ENCODE measurements at places on chromosomes 1 and 21.

GRCh38 chr1:19165501-19165900, 44.6 kb downstream of the UBR4 start:
- DNase-seq: no peak

DNA sequence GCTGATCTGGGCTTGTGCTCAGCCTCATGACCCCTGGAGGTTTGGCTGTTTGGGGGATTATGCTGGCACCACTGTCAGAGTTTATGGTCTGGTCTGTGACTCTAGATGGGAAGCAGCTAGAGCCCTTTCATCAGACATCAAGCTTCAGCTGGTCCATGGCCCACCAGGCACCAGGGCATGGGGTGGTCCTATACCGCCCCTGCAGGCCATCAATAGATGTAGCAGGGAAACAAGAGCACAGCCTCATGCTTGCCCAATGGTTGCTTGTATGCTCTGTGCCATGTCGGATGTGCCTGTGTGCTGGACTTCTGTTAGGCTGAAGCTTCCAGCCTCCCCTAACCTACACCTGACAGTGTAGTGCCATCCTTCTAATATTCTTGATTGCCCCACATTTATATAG, 71.1 kb upstream of the CD34 start:
- DNase-seq: no peak

DNA sequence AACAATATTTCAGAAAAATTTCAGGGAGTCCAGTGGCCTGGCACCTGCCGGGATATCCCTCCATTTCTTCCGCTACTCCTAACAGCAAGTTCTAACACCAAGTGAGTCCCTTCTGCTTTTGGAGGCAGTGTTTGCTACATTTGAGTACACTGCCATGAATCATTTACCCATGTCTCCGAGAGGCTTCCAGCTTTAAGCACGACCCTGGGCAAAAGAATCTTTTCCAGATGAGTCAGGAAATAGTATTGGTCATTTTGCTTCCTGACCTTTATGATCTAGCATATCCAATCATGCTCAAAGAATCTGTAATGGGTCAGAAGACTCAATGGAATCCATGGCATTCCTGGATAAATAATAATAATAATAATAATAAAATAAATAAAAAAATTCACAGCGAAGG, 60.7 kb upstream of the FMN2 start:
- peak; percentile 92 for DNase-seq

DNA sequence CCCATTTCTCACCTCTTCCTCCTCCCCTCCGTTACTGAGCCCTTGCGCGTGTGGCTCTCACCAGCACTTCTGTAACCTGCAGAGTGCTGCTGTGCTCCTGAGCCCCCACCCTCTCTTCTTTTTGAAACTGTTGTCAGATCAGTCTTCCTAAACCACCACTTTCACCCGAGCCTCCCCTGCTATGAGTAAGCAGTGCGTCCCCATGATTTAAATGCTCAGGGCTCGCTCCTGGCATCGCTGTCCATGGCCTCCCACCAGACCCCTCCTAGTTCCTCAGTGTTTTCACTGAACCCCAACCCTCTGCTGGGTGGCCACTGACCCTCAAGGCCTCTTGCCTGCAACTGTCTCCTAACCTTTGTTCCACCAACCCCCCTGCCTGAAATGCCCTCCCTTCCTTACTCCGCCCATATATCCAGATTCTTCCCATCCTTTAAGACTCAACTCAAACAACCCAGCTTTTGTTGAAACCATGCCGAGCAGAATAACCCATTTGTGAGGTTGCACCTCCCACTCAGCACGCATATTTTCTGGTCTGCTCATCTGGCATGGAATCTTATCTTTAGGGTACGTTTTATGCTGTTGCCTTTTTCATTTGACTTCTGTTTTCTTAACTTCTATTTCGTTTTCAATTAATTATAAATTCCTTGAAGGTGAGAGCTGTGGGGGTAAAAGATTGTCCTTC, 64.5 kb upstream of the FAM3B start:
- DNase-seq: peak; percentile 2

- DNase-seq: no peak
Observed at GRCh38 chr1:2936559-2937515, 84.4 kb upstream of the ACTRT2 start.

DNA sequence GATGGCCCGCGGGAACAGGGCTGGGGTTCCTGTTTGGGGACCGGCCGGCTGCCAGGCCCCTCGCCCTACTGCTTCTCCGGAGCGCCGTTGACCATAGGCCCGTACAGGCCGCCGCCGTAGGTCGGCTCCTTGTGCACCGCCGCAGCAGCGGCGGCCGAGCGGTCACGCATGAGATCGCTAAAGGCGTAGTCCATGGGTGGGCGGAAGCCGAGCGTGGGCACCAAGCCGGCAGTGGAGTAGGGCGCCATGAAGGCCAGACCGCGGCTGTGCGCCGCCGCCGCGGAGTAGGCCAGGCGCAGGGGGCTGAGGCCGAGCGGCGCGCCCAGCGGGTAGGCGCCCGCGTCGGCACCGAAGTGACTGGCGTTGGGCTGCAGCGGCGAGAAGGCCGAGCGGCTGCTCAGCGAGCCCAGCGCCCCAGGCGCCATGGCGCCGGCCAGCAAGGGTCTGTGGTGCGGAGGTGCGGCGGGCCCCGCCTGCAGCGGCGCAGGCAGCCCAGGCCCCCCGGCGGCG, 4.6 kb downstream of the DMRTA2 start:
- no peak for DNase-seq

GRCh38 chr1:184624051-184624450, 130.6 kb downstream of the EDEM3 start:
- no peak for DNase-seq

GRCh38 chr1:110235834-110236682, 25.9 kb downstream of the KCNC4 start:
- DNase-seq: peak; percentile 83

DNA sequence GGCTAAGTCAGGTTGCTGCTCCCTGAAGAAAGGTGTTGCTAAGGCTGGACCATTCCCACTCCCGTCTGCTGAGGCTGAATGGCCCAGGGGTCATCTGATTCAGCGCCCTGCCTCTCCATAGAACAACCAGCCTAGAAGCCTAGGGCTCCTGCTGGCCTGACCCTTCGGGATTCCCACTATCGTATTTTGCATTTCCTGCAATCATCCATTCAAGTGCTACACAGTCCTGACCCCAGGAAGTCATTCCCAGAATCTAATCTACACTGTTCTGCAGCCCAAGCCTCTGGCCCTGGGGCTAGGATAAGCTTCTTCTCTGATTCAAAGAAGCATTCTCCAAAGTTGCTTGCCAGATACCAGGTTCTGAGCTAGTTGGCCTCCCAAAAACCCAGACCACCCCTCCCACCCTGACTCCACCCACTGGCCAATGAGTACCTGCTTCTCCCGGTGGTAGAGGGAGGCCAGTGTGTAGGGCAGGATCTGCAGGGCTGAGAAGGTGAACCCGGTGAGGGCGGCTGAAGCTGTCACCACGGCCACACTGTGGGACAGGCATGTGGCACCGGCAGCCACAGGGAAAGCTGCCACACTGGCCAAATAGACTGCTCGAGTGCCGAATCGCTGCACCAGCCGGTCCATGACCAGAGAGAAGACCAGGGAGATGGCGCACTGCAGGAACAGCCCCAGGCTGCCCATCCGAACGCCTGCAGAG, 18.7 kb downstream of the SLC45A3 start:
- no peak for DNase-seq

GRCh38 chr1:8241417-8242014, 76.4 kb upstream of the SLC45A1 start:
- no peak for DNase-seq

- no peak for DNase-seq
Observed at GRCh38 chr1:72526926-72527325, 244.6 kb upstream of the NEGR1 start.

- no peak for DNase-seq
Observed at GRCh38 chr1:119336848-119337247, 31.7 kb upstream of the HAO2 start.

DNA sequence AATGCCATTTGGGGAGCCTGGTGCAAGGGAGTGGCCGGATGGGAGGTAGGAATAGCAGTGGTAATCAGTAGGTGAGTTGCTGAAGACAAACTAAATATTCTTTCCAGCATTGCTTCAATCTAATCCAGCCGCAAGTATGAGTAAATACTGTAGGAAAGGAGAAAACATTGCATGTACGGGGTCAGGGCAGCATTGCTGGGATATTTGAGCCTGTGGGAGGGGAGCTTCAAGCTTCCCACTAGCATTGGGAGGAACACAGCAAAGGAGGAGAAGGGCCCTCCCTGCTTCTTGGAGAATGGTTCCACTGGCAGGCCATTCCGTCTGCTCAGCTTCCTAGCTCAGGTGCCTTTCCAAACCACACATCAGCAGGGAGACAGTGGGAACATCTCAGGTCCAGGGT, 15.2 kb downstream of the CAPN2 start:
- DNase-seq: no peak

DNA sequence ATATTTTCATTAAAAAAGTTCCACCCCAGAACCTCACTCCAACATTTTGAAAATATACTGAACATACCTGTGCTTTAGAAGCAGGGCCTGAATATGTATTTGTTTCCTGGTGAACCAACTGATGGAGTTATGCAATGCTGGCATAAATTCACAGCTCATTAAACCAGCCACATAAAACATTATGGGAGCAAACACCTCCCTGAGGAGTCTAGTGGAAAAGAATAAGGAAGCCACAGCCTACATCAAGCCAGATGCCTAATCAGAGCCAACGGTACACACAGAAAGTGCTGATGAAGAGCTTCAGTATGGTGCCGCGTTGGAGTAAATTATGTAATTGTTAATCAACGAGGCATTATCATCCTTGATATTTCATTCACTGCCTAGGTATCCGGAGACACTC, 199.5 kb downstream of the AJAP1 start:
- no peak for DNase-seq

DNA sequence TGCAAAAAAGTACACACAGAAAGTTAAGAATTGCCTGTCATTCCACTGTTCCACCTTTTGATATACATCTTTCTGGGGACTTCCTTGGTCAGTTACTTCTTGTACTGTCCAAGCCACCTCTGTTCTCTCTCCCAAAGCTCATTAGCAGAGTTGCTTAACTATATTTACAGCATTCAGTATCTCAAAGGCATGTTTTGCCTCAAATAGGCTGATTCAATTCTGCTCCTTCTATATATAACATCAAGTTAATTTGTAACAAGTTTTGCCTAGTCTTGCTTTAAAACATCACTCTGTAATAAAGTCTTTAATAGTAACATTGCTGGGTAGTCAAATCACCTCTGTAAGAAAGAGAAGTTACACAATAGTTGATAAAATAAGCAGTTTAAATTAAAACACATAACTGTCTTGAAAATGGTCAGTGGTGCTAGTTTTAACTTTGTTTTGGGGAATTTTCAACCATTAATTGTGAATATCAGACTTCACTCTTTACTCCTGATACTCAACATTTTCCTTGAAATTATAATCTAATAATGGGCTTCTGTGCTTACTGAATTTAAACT, 35.7 kb downstream of the EDARADD start:
- no peak for DNase-seq

- no peak for DNase-seq
Observed at GRCh38 chr1:76065270-76065669, 9.3 kb upstream of the ST6GALNAC3 start.

DNA sequence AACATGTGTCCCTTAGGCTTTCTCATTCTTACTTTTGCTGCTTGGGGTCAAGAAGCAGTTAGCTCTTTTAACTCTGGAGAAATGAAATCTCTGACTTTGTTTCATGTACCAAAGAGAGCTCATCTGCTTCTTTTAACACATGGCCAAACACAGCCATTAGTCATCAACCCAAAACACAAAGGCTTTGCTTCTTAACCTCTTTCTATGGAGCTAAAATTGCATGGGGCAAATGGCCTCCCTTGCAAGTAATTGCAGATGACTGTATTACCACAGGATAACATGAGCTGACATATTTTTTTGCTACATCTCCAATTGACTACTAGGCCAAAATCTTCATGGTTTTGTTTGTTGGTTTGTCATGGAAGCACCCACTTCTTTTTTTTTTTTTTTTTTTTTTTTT, 300.9 kb downstream of the BRINP3 start:
- no peak for DNase-seq

- no peak for DNase-seq
Observed at GRCh38 chr1:113783254-113784103, 24.2 kb upstream of the PHTF1 start.

GRCh38 chr1:156320560-156320959, 17.5 kb downstream of the CCT3 start:
- DNase-seq: no peak

DNA sequence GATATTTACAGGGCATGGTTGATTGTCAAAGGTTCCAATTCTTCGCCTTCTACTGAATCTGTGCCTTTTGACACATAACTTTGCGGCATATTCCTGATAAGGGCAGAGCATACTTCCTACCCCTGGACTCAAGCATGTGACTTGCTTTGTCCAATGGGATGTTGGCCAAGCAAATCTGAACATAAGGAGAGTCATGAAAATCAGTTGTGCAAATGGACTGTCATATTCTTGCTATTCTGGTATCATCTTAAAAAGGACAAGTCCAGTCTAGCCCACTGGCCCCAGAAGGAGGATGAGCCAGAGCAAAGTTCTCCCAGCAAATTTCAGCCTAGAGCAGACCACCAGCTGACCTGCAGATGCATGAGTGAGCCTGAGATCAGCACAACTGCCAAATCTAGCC, 41.0 kb upstream of the MUTYH start:
- DNase-seq: no peak

DNA sequence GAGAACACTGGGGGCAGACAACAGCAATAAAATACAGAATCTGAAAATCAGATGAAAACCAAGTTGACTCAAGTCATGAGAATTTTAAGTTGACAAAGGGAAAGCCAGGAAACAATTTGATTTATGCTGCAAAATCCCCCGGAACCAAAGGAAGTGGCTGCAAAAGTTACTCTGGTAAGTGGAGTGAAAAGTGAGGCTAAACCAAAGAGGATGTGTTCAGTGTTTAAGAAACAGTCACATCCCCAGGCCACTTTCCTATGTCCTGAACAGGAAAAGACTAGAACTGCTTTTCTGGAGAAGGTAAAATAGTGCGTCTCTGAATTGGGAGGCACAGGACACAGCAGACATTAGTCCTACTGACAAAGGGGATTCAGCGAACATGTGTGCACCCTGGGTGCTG, 5.9 kb downstream of the TARBP1 start:
- no peak for DNase-seq

- DNase-seq: no peak
Observed at GRCh38 chr1:218591966-218592365, 246.8 kb downstream of the TGFB2 start.

GRCh38 chr1:192529031-192529755, 46.4 kb upstream of the RGS1 start:
- no peak for DNase-seq

DNA sequence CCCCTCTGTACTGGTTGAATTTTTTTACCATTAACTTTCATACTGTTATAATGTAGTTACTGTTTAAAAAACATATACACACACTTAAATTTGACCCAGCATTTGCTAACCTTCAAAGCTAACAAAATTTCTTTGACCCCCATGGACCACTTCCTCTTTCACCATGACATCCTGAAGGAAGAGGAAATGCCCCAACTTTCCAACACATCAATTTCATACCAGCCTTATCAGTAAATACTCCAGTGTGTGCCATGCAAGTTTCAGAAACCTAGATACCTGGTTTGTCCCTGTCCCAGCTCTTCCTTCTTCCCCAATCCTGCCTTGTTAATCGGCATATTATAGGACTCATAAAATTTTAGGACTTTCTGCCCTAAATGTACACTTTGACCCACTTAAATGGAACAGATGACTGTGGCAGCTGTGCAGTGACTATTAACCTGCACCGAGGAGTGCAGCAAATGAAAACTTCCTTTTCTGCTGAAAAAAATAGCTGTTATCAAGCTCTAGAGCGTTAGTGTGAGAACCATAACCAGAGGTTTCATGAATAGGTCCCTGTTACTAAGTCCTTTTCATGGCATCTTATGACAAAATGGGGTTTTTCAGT, 54.1 kb downstream of the DTL start:
- DNase-seq: no peak
